ENCODE measurements at places on chromosomes 6 and 20.

DNA sequence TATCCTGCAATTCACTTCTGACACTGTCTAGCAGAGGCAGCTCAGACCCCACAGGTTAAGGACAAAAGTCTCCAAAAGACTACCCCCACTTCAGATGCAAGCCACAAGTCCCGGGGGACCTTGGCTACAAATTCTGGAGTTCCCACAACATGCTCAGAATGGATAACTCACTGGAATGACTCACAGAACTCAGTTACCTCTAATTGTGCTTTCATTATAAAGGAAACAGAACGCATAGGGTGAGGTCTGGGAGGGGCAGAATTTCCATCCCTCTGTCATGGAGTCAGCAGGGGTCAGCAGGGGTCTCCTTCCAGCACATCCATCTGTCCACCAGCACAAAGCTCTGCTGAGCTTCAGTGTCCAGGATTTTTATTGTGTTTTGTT is 184.2 kb downstream of the CDH4 start:
- DNase-seq, result no peak

DNA sequence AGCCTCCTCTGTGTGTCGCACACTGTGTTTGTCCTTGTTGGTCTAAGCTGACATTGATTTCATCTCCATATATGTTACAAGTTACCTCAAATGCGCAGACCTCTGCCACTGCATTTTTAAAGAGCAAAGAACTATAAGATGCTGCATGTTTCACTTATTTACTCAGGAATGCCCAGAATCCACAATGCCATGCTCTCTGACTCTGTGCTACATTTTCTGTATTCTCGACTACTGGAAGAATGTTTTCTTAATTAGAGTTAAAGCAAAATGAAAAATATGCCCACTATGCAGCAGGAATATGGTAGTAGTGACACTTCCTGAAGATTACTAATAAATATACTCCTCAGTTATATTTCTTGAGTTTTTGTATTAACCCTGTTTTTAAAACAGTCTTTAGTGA is 296.4 kb downstream of the HACE1 start:
- no peak for DNase-seq

DNA sequence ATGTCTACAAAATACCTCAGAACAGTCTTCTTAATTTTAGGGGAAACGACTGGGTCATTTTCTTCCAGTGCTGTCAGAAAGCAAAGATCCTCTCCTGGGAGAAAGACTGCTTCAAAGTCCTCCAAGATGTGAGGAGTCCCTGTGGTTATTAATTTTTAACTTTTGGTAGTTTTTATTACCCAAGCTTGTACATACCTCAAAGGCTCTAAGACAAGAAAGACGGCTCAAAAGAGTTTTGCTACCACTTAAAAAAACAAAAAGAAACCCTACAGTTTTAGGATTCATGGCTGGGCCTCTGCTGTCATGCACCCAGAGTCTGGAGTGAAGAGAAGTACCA is 56.1 kb upstream of the APCDD1L start:
- DNase-seq, result no peak

DNA sequence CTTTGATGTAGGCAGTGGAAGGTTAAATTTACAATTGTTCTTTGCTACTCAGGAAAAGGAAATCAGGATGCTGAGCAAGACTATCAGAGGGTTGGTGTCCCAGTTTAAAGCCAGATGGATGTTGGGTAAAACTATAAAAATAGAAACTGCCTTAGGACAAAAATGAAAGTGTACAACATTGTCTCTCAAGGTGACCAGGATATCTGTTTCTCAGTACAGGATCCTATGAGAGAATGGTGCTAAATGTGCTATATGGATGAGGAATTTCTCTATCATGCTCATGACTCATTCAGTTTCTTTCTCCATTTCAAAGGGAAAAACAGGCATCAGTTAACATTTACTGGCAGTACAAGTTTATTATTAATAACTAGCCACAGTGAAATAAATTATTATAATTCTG is 534.2 kb upstream of the GJE1 start:
- DNase-seq, result no peak

GRCh38 chr20:58722877-58723627 is 30.5 kb downstream of the NPEPL1 start:
- no peak for DNase-seq

- DNase-seq, result no peak
Measured at GRCh38 chr6:147170269-147170668, 33.9 kb upstream of the STXBP5 start.

DNA sequence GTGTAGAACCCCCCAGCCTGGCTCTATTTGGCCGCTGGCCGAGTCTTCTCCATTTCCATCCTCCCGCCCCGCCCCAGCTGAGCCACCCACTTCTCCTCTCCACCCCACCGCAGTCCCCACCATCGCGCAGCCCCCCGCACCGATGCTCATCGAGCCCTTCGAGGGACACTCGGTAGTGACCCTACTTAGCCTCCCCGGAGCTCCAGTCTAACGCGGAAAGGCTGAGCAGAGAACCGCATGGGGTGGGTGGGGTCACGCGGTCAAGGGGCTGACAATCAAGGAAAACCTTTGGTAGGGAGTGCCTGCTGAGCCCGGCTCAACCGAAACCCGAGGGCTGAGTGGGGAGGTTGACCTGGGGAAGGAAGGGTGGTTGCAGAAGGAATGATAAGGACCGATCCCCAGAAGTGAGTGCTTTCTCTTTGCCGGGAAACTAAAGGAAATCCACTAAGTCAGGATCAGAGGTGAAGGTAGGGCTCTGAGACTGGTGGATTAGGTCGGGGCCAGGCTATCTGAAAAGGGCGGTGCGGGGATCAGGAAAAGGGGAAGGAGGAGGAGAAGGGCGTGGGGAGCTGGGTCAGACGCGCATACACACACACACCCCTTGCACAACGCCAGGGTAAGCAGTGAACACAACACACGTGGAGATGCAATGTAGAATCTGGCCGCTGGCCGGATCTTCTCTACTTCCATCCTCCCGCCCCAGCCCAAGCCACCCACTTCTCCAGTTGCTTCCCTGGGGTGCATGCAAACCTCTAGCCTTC is 49.8 kb downstream of the CPXM1 start:
- no peak for DNase-seq

DNA sequence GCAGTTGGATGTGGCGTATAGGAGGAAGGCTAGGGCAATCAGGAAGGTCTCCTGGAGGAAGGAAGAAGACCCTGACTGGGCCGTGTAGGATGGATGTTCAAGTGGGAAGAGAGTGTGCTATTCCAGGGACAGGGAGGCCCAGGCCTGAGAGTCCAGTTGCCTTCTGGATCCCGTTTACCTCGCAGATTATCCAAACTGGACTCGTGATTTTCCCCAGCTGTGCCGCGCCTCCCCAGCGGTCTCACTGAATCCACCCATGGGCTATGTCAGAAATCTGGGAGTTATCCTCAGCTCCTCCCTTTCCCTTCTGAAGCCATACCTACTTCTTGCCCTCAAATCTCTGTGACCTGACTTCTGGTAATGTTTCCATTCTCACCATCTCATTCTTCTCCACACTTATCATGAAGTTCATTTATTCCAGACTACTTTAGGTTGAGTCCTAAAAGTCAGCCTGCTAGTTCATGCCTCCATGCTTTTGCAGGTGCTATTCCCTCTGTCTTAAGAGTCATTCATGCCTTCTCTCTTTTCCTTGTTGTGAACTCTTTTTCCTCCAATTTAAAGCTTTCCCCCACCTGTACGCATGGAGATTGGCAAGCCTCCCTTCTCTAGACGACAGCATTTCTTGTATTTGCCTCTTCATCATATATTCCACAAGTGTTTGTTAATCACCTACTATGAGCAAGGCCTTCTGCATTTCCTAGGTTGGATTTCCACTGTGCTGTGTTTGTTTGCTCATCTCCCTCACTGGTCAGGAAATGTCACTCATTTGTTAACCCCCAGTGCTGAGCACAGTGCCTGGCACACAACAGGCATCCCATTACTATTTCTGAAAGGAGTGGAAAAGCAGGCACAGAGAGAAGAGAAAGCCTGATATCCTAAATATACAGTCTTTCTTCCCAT is 2.7 kb downstream of the SDCBP2 start:
- peak; percentile 16 for DNase-seq

- DNase-seq, result no peak
Measured at GRCh38 chr6:129006724-129007514, 124.0 kb downstream of the LAMA2 start.

DNA sequence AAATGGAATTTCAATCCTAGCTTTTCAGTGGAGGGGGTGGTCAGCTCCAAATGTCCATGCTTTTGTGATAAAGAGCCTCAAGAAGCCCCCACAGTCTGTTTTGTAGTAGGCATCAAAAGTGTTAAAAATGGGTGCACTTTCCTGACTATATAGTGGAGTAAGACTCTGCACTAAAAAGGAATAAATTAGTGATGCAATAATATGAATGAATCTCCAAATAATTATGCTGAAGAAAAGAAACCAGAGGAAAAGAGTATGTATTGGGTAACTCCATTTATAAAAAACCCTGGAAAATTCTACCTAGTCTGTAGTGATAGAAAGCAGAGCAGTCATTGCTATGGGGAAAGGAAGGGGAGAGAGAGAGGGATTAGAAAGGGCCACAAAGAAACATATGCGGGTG is 310.4 kb upstream of the SUPT3H start:
- no peak for DNase-seq

DNA sequence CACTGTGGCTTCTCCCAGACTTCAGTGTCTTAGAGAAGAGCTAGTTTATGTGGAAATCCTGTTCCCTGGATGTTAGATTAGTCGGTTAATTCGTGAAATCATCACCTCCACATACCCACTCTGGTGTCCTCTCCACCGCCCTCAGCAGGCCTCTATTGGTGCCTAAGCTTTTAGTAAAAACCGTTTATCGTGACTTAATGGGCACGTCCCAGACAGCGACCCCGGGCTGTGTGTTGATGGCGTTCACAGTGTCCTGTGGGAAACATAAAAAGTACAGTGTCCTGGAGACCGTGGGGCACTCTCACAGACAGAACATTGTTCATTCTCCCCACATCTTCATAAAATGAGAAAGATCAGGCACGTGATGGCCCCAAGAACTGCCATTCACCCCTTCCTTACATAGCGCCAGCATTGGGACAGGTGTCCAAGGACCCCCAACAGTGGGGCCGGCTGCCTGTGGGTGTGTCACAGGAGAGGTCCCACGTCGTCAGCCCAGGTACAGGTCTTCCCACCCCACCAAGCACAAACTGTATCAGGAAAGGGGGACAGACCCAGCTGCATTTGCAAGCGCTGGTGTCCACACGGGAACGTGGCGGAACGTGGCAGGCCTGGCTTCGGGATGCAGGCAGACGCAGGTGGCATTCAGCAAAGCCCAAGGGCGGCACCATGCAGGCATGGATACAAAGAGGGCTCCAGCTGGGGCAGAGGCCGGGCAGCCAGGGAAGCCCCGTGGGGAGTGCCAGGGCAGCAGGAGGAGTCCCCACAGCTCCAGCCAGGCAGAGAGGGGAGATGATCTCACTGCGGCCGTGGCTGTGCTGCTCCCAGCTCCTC is 237.7 kb downstream of the DLL1 start:
- no peak for DNase-seq

GRCh38 chr20:51542571-51543421 is at the start of gene NFATC2:
NFATC2 (minus strand) TSS chr20:51542719; CDS start chr20:51542499, 220 bp downstream.
- DNase-seq, result no peak

GRCh38 chr6:140544431-140544830 is 1170.0 kb upstream of the CITED2 start:
- no peak for DNase-seq

- no peak for DNase-seq
Measured at GRCh38 chr6:98846021-98846380, 11.6 kb downstream of the POU3F2 start.

DNA sequence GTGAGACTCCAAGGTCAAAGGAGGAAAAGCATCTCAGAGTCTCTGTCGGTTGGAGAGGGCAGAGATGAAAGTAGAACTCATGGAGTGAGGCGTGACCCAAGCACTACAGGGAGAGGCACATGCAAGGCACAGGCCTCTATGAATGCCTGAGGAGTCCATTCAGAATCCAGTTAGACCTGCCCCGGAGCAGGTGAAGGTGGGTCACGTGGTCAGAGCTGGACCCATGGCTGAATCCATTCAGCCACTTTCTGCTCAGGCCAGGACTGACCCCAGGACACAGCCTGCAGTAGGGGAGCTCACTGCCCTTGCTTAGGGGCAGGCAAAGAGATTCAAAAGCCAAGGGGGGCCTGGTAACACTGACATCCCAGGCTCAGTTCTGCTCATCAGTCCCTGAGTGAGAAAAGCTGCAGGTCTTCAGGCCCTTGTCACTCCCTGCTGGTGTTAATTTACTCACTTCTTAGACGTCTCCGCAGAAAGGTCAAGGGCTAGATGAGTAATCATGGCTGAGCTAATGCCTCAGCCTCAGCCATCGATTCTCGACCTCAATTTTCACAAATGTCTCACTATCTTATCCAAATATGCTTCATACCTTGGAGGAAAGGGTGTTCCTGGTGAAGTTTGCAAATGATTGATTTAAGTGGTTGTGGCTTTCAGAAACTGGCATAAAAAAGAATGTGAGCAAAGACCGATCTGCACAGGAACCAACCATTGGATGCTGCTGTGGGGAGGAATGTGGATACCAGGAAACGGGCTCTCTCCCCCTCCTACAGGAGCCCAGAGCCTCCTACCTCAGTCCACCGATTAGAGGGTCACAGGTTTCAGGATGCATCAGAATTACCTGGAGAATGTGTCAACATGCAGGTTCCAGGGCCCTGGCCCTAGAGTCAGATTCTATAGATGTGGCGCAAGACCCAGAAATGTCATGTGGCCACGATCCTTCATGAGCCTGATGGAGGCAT is 584.4 kb downstream of the PTPRT start:
- DNase-seq, result no peak

GRCh38 chr6:168441434-168442391 is 729 bp downstream of the SMOC2 start:
- no peak for DNase-seq

GRCh38 chr6:159097256-159097655 is 52.5 kb upstream of the TAGAP start:
- peak; percentile 75 for DNase-seq

GRCh38 chr6:7401075-7401474 is 11.5 kb downstream of the RIOK1 start:
- DNase-seq, result no peak

GRCh38 chr6:96913621-96914020 is 10.9 kb upstream of the KLHL32 start:
- no peak for DNase-seq

GRCh38 chr6:165973473-165973872 is 194.2 kb downstream of the TBXT start:
- DNase-seq, result no peak

DNA sequence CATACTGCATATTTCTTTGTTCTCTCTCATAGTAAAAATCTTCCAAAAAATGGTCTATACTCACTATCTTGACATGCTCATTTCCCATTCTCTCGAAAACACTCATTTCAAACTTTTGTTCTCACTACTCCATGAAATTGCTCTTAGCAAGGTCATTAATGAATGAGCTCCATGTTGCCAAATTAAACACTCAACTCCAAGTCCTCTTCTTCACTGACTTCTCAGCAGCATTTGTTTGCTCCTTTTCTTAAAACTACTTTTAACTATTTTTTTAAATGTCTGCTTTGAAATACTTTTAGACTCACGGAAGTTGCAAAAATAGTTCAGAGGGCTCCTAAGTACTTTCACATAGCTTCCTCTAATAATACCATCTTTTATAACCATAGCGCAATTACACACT is 274.0 kb upstream of the PREP start:
- no peak for DNase-seq
